ENCODE measurements at places on chromosomes 5 and 9.

DNA sequence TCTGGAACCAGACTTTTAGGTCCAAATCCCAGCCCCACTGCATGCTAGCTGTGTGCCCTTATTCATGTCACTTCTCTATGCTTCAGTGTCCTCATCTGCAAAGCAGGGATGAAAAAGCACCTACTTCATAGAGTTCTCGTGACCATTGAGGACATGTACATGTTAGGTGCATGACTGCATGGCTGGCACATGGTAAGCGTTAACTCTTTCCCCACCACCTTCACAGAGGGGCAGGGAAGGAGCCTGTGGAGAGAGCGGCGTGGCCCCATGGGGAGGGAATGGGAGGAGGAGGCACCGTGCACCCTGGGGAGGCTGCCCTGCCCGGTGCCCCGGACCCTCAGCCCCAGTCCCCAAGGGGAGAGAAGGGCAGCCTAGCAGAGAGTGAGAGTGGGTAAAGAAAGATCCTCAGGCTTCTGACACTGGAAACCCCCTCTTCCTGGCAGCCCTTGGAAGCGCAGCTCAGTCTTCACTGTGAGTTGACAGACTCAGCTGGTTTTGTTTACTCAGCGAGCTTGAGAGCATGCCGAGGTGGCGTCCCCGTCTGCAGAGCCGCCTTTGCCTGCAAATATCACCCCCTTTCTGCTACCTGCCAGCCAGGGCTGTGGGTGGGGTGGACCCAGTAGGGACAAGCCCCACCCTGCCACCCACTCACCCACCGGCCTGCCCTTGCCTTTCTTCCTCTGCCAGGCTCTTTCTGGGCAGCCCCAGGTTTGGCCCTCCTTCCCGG is 10.6 kb upstream of the ANGPTL2 start:
- no peak for DNase-seq

- DNase-seq = no peak
Measured at GRCh38 chr5:82154776-82155175, 123.4 kb downstream of the RPS23 start.

DNA sequence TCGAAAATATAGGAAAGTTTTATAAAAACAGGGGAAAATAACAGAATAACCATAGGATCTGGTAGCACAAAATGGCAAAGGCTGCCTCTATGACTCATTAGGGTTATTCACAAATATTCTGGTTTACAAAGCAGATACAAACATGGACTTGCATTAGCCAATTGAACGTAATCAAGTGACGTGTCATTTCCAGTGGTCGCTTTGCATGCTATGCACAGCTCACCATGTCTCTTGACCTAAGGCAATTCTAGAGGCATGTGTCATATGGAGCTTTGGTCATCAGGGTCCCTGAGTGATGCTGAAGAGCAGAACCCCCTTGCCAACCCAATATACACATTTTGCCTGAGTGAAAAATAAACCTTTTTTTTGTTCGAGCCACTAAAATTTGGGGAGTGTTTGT is 158.8 kb downstream of the TMEM161B start:
- no peak for DNase-seq

DNA sequence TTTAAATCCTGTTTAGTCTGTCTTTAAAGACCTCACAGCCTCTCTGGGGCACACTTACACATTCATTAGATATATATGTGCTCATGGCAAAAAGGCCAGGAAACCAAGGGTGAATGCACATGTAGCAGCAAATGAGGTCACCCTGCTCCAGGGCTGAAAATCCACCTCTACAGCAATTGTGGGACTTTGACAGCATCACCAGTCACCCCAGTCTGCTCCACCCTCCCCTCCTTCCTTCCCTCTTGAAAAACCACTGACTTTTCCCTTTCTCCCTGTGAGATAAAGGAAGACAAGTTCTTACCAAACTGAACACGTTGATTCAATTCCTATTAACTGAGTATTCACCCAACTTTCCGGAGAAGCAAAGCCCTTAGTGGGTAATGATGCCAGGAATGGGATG is 15.2 kb upstream of the SH3RF2 start:
- no peak for DNase-seq

- no peak for DNase-seq
Measured at GRCh38 chr9:5892456-5893133, 1.9 kb downstream of the MLANA start.

DNA sequence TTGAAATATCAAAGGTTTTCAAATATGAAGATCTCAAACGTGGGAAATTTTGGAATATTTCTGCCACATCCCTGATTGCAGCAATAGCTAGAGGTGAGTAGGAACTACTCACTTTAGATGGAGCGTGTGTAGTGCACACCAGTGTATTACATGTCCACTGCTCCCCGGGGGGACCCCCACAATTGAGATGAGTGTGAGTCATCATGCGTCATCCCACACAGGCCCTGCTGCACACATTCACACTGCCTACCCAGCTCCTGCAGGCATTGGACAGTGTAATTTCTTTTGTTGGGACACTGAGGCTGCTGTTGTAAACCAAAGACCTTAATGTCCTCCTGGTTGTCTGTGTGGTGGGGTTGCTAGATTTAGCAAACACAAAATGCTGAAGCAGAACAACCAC is 280.0 kb downstream of the GAS1 start:
- DNase-seq = no peak

- DNase-seq = no peak
Measured at GRCh38 chr5:77741608-77742007, 34.5 kb downstream of the TBCA start.

GRCh38 chr9:110047955-110048402 is 160.0 kb downstream of the C9orf152 start:
- DNase-seq = peak; percentile 8

DNA sequence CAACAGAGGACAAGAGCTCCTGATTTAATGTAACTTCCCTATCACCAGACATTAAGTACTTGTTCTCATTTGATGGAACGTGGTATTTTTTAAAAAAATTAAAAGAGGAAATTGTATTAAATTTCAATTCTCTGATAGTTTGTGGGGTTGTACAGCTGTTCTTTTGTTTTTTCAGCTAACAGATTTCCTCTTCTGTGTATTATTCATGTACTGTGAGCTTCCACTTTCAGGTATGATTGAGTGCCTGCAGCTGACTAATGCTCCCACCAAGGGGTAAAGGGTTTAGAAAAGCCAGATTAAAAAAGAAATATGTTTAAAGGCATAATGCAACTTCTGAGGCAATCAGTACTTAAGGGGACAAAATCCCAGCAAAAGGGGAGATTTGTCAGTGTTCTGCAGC is 117.7 kb upstream of the ACTBL2 start:
- no peak for DNase-seq

GRCh38 chr9:35318741-35319140 is 156.9 kb downstream of the UNC13B start:
- no peak for DNase-seq

- no peak for DNase-seq
Measured at GRCh38 chr5:140219068-140219991, 44.3 kb downstream of the CYSTM1 start.
